Sigmoid colon (tissue), 7 donors: ENCODE measurements at places on chromosomes 7 and 10. TPM values are rescaled to one million over a fixed set of nuclear protein-coding genes. Genes with fewer than 3 reads are reported as not detected.

The SLC25A13 gene
- 30.5 TPM for polyA plus RNA-seq

GRCh38 chr10:29736366-29737073, 101.7 kb upstream of the SVIL start:
- H3K27me3 ChIP-seq: no peaks in the 10 kb centered on the region
- no peaks in the 10 kb centered on the region for H3K4me1 ChIP-seq
- DNase-seq: peak; percentile 88
- peak overlapping the region; percentile 100 for H3K27ac ChIP-seq

DNA sequence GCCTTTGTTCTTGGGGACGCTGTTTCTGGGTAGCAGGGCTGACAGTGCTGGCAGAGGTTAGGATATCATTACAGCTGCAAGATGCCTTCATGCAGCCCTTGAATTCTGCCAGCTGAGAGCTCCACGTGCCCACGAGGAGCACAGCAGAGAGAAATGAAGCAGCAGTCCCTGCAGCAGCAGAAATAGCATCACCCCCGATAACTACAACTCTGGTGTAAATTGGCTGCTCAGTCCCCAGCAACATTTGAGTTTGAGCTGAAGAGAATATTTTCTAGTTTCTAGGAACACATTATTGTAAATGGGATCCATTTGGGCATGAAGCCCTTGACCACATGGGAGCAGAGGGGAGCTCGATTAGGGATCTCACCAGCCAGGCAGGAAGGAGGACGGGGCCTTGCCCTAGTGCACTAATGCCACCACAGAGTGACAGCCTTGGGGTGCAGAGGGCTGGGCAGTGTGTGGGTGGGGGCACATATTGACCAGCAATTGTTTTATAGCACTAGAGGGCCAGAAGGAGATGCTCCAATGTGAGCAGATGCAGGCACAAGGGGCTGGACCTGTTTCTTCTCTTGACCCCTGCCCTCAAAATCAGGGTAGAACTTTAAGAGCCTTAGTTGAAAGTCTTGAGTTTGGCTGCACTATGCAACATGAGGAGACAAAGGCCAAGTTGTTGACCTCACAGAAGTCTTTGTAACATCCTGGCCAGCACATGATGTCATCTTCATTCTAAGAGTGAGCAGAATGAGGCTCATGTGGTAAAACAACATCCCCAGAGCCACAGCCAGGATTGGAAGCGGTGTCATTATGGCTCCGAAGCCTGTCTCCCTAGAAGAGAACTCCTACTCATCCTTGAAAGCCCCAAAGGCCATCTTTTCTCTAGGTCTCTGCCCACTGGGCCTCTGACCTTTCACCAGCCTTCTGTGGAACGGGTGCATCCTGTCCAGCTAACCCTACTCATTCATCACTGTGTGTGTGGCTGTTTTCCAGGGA, 52.6 kb downstream of the ADCY1 start:
- H3K27ac ChIP-seq: no peak overlapping the region
- no peaks in the 10 kb centered on the region for H3K27me3 ChIP-seq
- no peaks in the 10 kb centered on the region for H3K36me3 ChIP-seq
- no peaks in the 10 kb centered on the region for H3K4me1 ChIP-seq
- H3K4me3 ChIP-seq: no peak overlapping the region

GRCh38 chr7:27519793-27520469, 142.8 kb downstream of the HIBADH start:
- no peak for DNase-seq
- no peaks in the 10 kb centered on the region for H3K27me3 ChIP-seq
- no peak overlapping the region for H3K27ac ChIP-seq
- H3K4me1 ChIP-seq: no peaks in the 10 kb centered on the region
- no peaks in the 10 kb centered on the region for H3K36me3 ChIP-seq
- no peak overlapping the region for H3K4me3 ChIP-seq

The EBF3 gene
- polyA plus RNA-seq: 1.2 TPM

The TMEM236 gene
- polyA plus RNA-seq: 10.5 TPM

GRCh38 chr10:69475433-69475830, 24.2 kb downstream of the TSPAN15 start:
- H3K36me3 ChIP-seq: no peaks in the 10 kb centered on the region
- H3K27ac ChIP-seq: peak overlapping the region; percentile 87
- peaks cover 100% of the 10 kb centered on the region for H3K4me1 ChIP-seq
- no peaks in the 10 kb centered on the region for H3K27me3 ChIP-seq
- H3K4me3 ChIP-seq: no peak overlapping the region

DNA sequence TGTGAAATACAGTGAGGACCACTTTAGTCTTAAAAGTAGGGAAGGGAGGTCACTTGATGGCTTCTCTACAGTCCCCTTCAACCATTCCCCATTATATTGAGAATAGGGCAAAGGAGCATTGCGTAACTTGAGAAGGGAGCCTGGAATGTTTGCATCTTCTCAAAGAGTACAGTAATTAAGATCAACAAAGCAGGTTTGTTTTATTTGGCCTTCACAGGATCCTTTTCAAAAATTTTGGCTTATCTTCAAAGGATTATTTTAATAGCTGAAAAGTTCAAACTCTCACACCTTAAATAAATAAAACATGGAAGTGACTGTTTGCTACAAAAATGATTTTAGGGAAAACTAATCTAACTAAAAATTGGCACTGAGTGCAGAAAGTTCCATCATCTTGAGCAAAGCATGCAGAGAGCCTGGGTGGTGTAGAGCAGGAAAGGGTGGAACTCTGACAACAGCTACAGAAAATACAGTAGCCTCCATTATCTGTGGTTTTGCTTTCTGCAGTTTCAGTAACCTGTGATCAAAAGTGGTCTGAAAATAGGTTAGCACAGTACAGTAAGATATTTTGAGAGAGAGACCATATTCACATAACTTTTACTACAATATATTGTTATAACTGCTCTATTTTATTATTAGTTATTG, 214.0 kb downstream of the MDFIC start:
- no peak overlapping the region for H3K4me3 ChIP-seq
- no peaks in the 10 kb centered on the region for H3K4me1 ChIP-seq
- no peak for DNase-seq
- H3K27me3 ChIP-seq: no peaks in the 10 kb centered on the region
- no peak overlapping the region for H3K27ac ChIP-seq

DNA sequence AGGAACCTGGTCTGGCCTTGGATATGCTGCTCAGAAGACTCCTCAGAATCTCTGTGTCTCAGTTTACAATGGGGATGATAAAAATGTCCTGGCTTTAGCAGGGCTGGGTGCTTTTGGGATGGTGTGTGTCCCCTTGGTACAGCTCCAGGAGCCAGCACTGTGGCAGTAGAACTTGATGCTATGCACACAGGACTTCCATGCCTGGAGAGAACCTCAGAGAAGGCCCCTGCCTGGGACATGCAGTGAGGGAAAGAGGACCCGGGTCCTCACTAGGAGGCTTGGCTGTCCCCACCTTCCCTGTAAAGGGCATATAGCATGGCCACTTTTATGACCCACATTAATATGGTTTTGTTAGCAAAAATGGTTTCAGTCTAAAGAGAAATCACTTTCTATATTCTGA, 100.5 kb downstream of the GLRX3 start:
- no peaks in the 10 kb centered on the region for H3K27me3 ChIP-seq
- H3K36me3 ChIP-seq: no peaks in the 10 kb centered on the region
- H3K4me1 ChIP-seq: no peaks in the 10 kb centered on the region

GRCh38 chr10:43376046-43376635, 4.7 kb downstream of the FXYD4 start:
- H3K4me1 ChIP-seq: no peaks in the 10 kb centered on the region
- no peaks in the 10 kb centered on the region for H3K36me3 ChIP-seq
- no peak overlapping the region for H3K4me3 ChIP-seq
- H3K27ac ChIP-seq: no peak overlapping the region

- H3K4me1 ChIP-seq: no peaks in the 10 kb centered on the region
- H3K27ac ChIP-seq: no peak overlapping the region
- H3K36me3 ChIP-seq: no peaks in the 10 kb centered on the region
- no peaks in the 10 kb centered on the region for H3K27me3 ChIP-seq
Measured at GRCh38 chr10:85187047-85187446, 858.7 kb downstream of the CCSER2 start.

The MPP7 gene
- polyA plus RNA-seq: 10.2 TPM

DNA sequence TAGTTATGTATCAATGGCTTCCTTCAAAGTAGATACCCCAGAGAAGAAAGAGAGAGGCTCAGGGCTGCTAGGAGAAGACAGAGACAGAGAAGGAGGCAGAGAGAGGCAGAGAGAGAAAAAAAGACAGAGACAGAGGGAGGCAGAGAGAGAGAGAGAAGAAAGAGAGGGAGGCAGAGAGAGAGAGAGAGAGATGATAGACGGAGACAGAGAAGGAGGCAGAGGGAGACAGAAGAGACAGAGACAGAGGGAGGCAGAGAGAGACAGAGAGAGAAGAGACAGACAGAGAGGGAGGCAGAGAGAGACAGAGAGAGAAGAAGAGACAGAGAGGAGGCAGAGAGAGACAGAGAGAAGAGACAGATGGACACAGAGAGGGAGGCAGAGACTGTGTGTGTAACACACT, 187.9 kb downstream of the DNAJB6 start:
- no peak overlapping the region for H3K4me3 ChIP-seq
- DNase-seq: no peak
- no peaks in the 10 kb centered on the region for H3K36me3 ChIP-seq
- H3K27me3 ChIP-seq: peaks cover 27% of the 10 kb centered on the region
- no peak overlapping the region for H3K27ac ChIP-seq

- DNase-seq: no peak
- H3K27me3 ChIP-seq: no peaks in the 10 kb centered on the region
- H3K4me1 ChIP-seq: no peaks in the 10 kb centered on the region
- H3K36me3 ChIP-seq: no peaks in the 10 kb centered on the region
Measured at GRCh38 chr10:64023926-64024470, 502.8 kb downstream of the REEP3 start.

- no peak overlapping the region for H3K4me3 ChIP-seq
- DNase-seq: no peak
Measured at GRCh38 chr10:31069411-31069810, 37.7 kb upstream of the ZNF438 start.
